Spinal cord (tissue), 10 donors: ENCODE measurements at places on chromosomes 13 and 19. TPM values are rescaled to one million over a fixed set of nuclear protein-coding genes. Genes with fewer than 3 reads are reported as not detected.

DNA sequence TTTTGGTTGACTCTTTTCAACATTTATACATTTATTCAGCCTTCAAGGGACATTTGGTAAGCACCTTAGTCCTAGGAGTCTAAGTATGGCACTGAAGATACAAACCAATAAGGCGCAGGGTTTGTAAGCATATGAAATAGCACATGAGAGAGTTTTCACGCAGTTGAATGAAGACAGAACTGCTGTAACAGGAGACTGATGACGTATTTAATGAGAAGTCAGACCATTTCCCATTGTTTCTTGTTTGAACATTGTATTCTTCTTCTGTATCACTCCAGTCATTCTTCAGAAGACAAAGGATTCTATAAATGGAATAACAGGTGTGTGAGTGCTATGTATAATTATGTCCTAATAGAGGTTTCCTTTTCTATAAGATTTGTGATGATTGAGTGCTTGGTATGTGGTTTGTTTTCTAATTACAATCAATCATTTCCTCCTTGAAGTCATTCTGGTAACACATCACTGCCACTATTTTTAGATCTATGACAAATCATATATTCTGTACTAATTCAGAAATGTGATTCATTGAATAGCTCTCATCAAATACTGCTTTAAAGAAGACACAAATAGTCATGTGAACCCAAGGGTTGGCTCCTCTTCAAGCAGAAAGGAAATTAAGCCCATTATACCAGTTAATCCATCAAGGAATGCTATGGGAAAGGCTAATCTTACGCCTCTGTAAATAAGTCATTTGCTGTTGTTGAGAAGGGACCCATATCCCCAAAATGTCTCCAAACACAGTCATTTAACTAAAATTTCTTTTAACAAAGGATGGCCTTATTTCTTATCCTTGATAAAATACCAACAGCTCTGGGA is 222.8 kb upstream of the NBEA start:
- no peaks in the 10 kb centered on the region for H3K4me1 ChIP-seq
- H3K27ac ChIP-seq: no peak overlapping the region
- no peak for DNase-seq
- no peak overlapping the region for H3K4me3 ChIP-seq

Gene KRTDAP
- polyA plus RNA-seq: not detected

DNA sequence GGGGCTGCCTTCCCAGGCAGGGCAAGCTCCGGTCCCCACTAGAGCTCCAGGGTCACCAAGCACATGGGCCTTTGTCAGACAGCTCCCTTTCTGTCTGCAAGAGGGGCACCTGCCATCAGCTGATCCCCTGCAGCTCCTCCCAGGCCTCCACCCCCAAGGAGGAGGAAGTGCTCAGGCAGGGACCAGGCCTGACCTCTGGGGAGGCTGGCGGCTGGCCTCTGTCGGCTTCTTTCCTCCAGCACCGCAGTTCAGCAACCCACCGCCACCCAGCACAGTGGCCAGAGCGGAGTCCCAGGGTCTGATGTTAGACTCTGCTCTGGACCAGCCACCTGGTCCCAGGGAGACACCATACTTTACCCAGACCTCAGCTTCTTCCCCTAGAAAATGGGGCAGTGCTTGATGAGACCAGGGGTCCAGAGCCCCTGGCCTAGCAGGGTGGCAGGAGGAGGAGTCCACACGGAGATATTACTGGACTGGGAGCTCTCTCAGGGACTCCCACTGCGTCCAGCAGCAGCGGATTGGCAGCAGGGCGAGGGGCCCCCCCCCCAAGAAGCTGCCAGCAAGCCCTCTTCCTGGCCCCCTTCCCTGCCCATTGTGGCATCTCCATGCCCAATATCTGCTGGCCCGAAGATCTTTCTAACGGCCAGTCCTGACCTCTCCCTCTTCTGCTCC is 24.1 kb downstream of the NKPD1 start:
- H3K27me3 ChIP-seq: no peaks in the 10 kb centered on the region
- H3K27ac ChIP-seq: peak overlapping the region; percentile 52
- no peak for DNase-seq
- peaks cover 43% of the 10 kb centered on the region for H3K36me3 ChIP-seq
- H3K4me3 ChIP-seq: no peak overlapping the region

- no peak overlapping the region for H3K4me3 ChIP-seq
- peaks cover 2% of the 10 kb centered on the region for H3K27me3 ChIP-seq
- no peaks in the 10 kb centered on the region for H3K36me3 ChIP-seq
- no peak overlapping the region for H3K27ac ChIP-seq
These were observed 41.1 kb upstream of the MAP3K10 start for GRCh38 chr19:40150170-40150569.

DNA sequence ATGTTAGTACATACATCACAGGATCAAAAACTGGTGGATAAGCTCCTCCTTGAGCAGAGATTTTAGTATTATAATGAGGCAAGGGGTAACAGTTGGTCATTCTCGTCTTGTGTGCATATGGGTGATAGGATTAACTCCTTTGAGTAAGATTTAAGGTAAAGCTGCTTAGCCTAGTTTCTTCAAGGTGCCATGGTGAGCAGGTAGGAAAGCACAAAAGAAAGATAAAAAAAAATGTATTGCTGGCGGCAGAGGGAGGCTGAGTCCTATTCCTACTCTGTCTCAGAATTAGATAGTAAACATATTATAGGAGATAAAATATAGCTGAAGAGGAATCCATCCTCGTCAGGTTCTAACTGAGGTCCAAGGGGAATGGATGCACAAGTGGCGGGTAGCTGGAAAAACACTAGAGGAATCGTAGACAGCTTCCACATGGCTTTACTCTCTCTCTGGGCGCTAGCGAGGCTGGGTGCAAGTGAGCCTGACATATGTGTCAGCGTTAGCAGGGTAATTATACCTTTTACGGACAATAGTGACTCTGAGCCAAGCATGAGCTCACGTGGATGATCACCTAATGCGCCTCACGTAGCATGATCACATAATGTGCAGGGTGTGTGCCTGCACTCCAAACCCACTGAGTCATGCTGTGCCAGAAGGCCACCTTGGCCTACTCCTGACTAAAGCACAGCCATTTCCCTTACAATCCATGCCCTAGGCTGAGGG is 734.3 kb upstream of the MIR17HG start:
- H3K27ac ChIP-seq: no peak overlapping the region
- H3K4me1 ChIP-seq: no peaks in the 10 kb centered on the region

- no peak overlapping the region for H3K27ac ChIP-seq
- no peaks in the 10 kb centered on the region for H3K27me3 ChIP-seq
These were observed 261.6 kb downstream of the GPC5 start for GRCh38 chr13:91660076-91660415.

Gene LIM2
- not detected for polyA plus RNA-seq

DNA sequence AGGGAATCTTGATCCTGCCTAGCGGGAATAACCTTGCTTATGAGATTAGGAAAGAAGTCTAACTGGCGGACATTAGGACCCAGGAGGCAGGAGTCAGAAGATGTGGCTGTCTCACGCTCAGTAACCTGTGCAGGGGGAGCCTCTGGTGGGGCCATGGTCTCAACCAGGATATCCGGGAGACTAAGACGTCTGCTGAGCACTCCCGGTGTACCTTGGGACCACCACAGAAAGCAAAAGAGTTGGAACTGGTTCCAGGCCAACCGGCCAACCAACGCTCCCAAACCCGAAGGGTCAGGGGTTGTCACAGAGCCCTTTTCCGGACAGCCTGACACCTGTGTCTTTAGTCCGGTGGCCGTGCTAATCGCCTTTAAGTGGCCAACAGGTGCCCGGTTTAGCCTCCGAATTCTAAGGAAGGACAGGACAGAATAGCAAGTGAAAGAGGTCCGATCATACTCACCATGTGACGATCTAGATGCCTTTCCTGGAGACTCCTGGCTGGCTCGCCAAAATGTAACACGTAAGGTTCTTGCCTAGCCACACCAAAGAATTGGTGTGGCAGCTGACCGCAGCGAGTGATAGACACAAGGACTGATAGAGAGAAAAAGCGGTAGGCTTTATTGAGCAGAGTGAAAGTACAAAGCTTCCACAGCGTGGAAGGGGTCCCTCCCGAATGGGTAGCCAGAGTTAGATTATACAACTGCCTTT is 103.9 kb upstream of the DIAPH3 start:
- H3K4me3 ChIP-seq: peak overlapping the region; percentile 40
- no peaks in the 10 kb centered on the region for H3K27me3 ChIP-seq
- H3K4me1 ChIP-seq: no peaks in the 10 kb centered on the region
- DNase-seq: no peak

DNA sequence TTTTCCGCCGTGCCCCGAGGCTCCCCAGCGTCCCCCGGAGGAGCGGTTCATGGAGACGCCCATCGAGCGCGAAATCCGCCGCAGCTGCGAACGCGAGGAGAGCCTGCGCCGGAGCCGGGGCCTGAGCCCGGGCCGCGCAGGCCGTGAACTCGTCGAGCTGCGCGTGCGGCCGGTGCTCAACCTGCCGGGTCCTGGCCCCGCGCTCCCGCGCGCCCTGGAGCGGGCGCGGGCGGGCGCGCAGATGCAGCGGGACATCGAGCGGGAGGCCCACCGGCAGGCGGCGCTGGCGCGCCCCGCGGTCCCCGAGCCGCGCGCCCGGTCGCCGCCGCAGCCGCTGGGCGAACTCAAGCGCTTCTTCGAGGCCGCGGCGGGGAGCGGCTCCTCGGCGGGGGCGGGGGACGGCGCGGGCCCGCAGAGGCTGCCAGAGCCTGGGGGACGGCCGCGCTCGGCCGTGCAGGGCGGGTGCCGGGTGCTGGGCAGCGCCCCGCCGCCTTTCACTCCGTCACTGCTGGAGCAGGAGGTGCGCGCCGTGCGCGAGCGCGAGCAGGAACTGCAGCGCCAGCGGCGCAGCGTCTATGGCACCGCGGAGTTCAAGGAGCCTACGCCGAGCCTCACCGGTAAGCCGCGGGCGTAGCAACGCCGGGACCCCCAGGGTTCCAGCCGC is 807 bp downstream of the MISP3 start:
- peak overlapping the region; percentile 70 for H3K4me3 ChIP-seq
- H3K36me3 ChIP-seq: peaks cover 4% of the 10 kb centered on the region
- DNase-seq: peak; percentile 87
- peaks cover 39% of the 10 kb centered on the region for H3K4me1 ChIP-seq
- H3K27me3 ChIP-seq: peaks cover 2% of the 10 kb centered on the region

Gene CABP5
- polyA plus RNA-seq: not detected

- H3K4me3 ChIP-seq: peak within 1 kb of the TSS; percentile 18
- H3K4me1 ChIP-seq: peaks cover 40% of the 10 kb centered on the region
- H3K27ac ChIP-seq: no peak within 1 kb of the TSS
- H3K36me3 ChIP-seq: no peaks in the 10 kb centered on the region
- peaks cover 17% of the 10 kb centered on the region for H3K27me3 ChIP-seq
These were observed at the start of gene POU2F2 for GRCh38 chr19:42132030-42132628. TSS of gene POU2F2 (minus strand) at chr19:42132446. CDS start at chr19:42132411, 35 bp downstream.

GRCh38 chr13:73981595-73981994 is 152.6 kb downstream of the KLF12 start:
- no peak overlapping the region for H3K27ac ChIP-seq
- no peak for DNase-seq
- H3K4me3 ChIP-seq: no peak overlapping the region
- H3K4me1 ChIP-seq: peaks cover 4% of the 10 kb centered on the region
- H3K36me3 ChIP-seq: no peaks in the 10 kb centered on the region

GRCh38 chr19:17073869-17074633 is 1.2 kb downstream of the HAUS8 start:
- peaks cover 46% of the 10 kb centered on the region for H3K4me1 ChIP-seq
- H3K4me3 ChIP-seq: peak overlapping the region; percentile 90
- no peak for DNase-seq
- H3K36me3 ChIP-seq: peaks cover 27% of the 10 kb centered on the region

- no peak for DNase-seq
- H3K27me3 ChIP-seq: no peaks in the 10 kb centered on the region
- no peaks in the 10 kb centered on the region for H3K4me1 ChIP-seq
- no peak overlapping the region for H3K27ac ChIP-seq
- H3K36me3 ChIP-seq: no peaks in the 10 kb centered on the region
These were observed 71.5 kb upstream of the ARHGEF7 start for GRCh38 chr13:111043575-111043982.

- peaks cover 21% of the 10 kb centered on the region for H3K4me1 ChIP-seq
- H3K4me3 ChIP-seq: no peak overlapping the region
- H3K27ac ChIP-seq: no peak overlapping the region
- H3K27me3 ChIP-seq: no peaks in the 10 kb centered on the region
These were observed 4.2 kb downstream of the RPS28 start for GRCh38 chr19:8325454-8325853.

Gene ZNF529
- 36.0 TPM for polyA plus RNA-seq

DNA sequence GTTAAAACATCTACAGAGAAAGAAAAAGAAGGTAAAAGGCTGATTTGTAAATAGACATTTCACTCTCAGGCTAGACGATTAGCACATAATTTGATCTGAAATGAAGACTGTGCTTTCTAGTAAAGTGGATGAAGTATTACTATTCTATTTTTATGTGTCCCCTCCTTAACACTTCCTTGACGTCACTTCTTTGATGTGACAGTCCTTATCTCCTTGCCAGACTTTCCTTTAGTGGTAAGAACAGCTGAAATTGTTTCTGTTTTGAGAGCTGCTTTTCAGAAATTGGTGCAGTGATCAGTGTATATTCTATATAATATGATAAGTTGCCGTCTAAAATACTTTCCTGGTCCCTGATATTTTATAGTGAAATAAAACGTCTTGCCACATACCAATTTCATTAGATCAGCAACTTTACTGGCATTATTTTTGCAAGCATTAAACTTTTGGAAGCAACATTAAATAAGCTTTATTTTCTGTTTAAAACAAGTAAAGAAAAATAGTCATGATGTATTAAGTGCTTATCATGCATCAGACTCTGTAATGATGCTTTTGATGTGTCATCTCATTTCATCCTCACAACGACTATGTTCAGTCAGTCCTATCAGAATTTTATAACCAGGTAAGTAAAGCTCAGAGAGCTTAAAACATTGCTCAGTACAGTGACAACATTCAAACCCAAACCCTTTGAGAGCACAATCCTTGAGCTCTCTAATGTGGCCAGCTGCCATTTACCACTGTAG is 210.3 kb upstream of the PCDH9 start:
- no peak for DNase-seq
- H3K4me1 ChIP-seq: no peaks in the 10 kb centered on the region
- no peak overlapping the region for H3K27ac ChIP-seq
- no peaks in the 10 kb centered on the region for H3K27me3 ChIP-seq
- no peaks in the 10 kb centered on the region for H3K36me3 ChIP-seq

Gene OR7A5
- polyA plus RNA-seq: 0.11 TPM

- DNase-seq: no peak
- H3K27me3 ChIP-seq: no peaks in the 10 kb centered on the region
- H3K4me3 ChIP-seq: no peak overlapping the region
- H3K27ac ChIP-seq: no peak overlapping the region
- peaks cover 15% of the 10 kb centered on the region for H3K4me1 ChIP-seq
- H3K36me3 ChIP-seq: no peaks in the 10 kb centered on the region
These were observed 172.1 kb upstream of the RFC3 start for GRCh38 chr13:33645591-33646554.

- no peaks in the 10 kb centered on the region for H3K36me3 ChIP-seq
- H3K4me3 ChIP-seq: no peak overlapping the region
- H3K27me3 ChIP-seq: no peaks in the 10 kb centered on the region
- no peak for DNase-seq
These were observed 144.6 kb downstream of the GGACT start for GRCh38 chr13:100443998-100444328.

GRCh38 chr13:112807653-112808376 is 118.0 kb downstream of the ATP11A start:
- peaks cover 12% of the 10 kb centered on the region for H3K4me1 ChIP-seq
- H3K27me3 ChIP-seq: no peaks in the 10 kb centered on the region
- peaks cover 37% of the 10 kb centered on the region for H3K36me3 ChIP-seq

GRCh38 chr19:45172611-45173208 is 5.3 kb downstream of the TRAPPC6A start:
- no peak overlapping the region for H3K4me3 ChIP-seq
- no peak for DNase-seq
- no peak overlapping the region for H3K27ac ChIP-seq
- no peaks in the 10 kb centered on the region for H3K27me3 ChIP-seq

Gene INSR
- 23.9 TPM for polyA plus RNA-seq

GRCh38 chr19:58218899-58219298 is 9.8 kb upstream of the ZNF544 start:
- no peak for DNase-seq
- H3K27ac ChIP-seq: no peak overlapping the region
- no peaks in the 10 kb centered on the region for H3K4me1 ChIP-seq
- H3K27me3 ChIP-seq: no peaks in the 10 kb centered on the region
- H3K36me3 ChIP-seq: peaks cover 7% of the 10 kb centered on the region

Gene LIPE
- polyA plus RNA-seq: 34.2 TPM
